ENCODE measurements at places on chromosomes 7 and 10.

- DNase-seq, result no peak
- H3K27ac ChIP-seq, result peak overlapping the region; percentile 31
- peaks cover 73% of the 10 kb centered on the region for H3K4me1 ChIP-seq
- no peaks in the 10 kb centered on the region for H3K36me3 ChIP-seq
Measured at GRCh38 chr10:32953277-32953927, 4.6 kb downstream of the ITGB1 start.

DNA sequence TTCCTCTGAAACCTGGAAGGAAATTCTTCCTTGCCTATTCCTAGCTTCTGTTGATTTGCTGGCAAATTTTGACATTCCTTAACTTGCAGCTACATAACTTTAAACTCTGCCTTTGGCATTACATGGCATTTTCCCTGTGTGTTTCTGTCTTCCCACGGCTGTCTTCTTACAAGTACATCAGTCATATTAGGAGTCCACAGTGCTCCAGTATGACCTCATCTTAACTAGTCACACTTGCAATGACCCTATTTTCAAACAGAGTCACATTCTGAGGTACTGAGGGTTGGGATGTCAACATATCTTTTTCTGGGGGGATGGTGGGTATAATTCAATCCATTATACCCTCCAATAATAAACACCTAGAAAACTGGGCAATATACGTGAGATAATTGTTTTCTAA, 37.4 kb upstream of the EPHB6 start:
- DNase-seq, result no peak
- H3K4me3 ChIP-seq, result no peak overlapping the region
- no peaks in the 10 kb centered on the region for H3K4me1 ChIP-seq
- H3K27me3 ChIP-seq, result no peaks in the 10 kb centered on the region
- H3K36me3 ChIP-seq, result no peaks in the 10 kb centered on the region

- H3K4me1 ChIP-seq, result no peaks in the 10 kb centered on the region
- H3K4me3 ChIP-seq, result no peak overlapping the region
- DNase-seq, result no peak
- H3K36me3 ChIP-seq, result no peaks in the 10 kb centered on the region
- H3K27ac ChIP-seq, result peak overlapping the region; percentile 8
Measured at GRCh38 chr7:20193242-20193777, 23.9 kb downstream of the MACC1 start.

- H3K27me3 ChIP-seq, result no peaks in the 10 kb centered on the region
- H3K36me3 ChIP-seq, result no peaks in the 10 kb centered on the region
- no peak for DNase-seq
- no peak overlapping the region for H3K4me3 ChIP-seq
- no peaks in the 10 kb centered on the region for H3K4me1 ChIP-seq
Measured at GRCh38 chr10:46325021-46325420, 38.2 kb downstream of the ANTXRL start.

GRCh38 chr10:47224546-47225218, 75.3 kb upstream of the GDF10 start:
- H3K27me3 ChIP-seq, result no peaks in the 10 kb centered on the region
- no peaks in the 10 kb centered on the region for H3K36me3 ChIP-seq
- H3K4me3 ChIP-seq, result no peak overlapping the region

DNA sequence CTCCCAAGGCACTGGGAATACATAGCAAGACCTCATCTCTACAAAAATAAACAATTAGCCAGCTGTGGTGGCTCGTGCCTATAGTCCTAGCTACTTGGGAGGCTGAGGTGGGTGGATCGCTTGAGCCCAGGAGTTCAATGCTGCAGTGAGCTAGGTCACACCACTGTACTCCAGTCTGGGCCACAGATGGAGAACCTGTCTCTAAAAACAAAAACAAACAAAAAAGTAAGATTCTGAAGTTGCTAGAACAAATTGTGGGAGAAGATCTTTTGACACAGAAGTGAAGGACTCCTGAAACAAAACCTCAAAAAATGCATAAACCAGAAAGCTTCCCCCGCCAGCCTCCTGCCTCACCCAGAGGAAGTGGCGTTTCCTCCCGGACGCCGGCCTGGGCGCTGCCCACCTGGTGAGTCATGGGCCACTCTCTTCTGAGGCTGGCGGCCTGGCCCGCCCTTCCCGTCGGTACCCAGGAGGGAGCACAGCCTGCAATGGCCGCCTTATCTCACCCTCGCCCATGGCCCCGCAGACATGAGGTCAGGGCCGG, 25.4 kb upstream of the ELN start:
- peaks cover 36% of the 10 kb centered on the region for H3K4me1 ChIP-seq
- H3K27me3 ChIP-seq, result no peaks in the 10 kb centered on the region
- peak overlapping the region; percentile 97 for H3K27ac ChIP-seq
- no peak for DNase-seq

- no peaks in the 10 kb centered on the region for H3K4me1 ChIP-seq
- no peak overlapping the region for H3K4me3 ChIP-seq
- no peaks in the 10 kb centered on the region for H3K27me3 ChIP-seq
- no peak overlapping the region for H3K27ac ChIP-seq
- no peaks in the 10 kb centered on the region for H3K36me3 ChIP-seq
Measured at GRCh38 chr7:90692947-90693346, 96.8 kb downstream of the CDK14 start.

GRCh38 chr10:118237930-118238329, 104.2 kb downstream of the FAM204A start:
- no peak overlapping the region for H3K4me3 ChIP-seq
- no peaks in the 10 kb centered on the region for H3K36me3 ChIP-seq
- H3K27me3 ChIP-seq, result no peaks in the 10 kb centered on the region
- H3K4me1 ChIP-seq, result no peaks in the 10 kb centered on the region
- H3K27ac ChIP-seq, result no peak overlapping the region

DNA sequence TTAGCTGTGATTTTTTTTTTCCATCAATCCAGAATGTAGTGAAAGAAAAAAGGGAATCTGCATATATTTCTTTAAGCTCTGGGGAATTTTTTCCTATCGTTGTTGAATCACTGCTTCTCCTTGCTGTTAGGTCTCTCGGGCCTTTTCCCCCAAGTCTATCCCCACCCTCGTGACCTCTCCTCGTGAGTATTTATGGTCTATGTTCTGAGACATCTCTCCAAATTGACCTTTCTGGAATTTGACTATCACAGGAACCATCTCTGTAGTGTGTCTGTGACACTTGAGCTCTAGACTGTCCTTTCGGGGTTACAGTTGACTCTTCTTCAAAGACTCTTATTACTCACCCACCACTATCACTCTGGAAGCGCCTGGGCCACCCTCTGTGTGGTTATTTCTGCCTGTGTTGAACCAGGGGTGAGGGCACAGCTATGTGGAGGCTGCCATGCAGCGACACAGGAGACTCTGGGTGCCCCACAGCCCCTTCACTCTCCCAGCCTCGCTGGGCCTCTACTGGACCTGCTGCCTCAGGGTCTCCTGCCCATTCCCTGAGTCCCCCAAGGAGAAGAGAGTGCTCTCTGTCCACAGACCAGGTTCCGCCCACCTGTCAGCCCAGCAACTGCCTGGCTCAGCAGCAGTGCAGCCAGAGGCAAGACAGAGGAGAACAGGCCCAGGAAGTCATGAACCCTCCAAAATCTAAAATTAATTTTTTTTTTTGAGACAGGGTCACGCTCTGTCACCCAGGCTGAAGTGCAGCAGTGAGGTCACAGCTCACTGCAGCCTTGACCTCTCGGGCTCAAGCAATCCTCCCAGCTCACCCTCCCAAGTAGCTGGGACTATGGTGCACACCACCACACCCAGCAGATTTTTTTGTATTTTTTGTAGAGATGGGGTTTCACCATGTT, 45.7 kb upstream of the PTPRN2 start:
- DNase-seq, result no peak
- H3K4me3 ChIP-seq, result no peak overlapping the region
- H3K27ac ChIP-seq, result no peak overlapping the region
- H3K36me3 ChIP-seq, result no peaks in the 10 kb centered on the region
- peaks cover 15% of the 10 kb centered on the region for H3K4me1 ChIP-seq

- H3K27ac ChIP-seq, result no peak overlapping the region
- no peak for DNase-seq
- no peaks in the 10 kb centered on the region for H3K27me3 ChIP-seq
- H3K36me3 ChIP-seq, result no peaks in the 10 kb centered on the region
- no peaks in the 10 kb centered on the region for H3K4me1 ChIP-seq
Measured at GRCh38 chr10:77727481-77727880, 89.9 kb upstream of the KCNMA1 start.

DNA sequence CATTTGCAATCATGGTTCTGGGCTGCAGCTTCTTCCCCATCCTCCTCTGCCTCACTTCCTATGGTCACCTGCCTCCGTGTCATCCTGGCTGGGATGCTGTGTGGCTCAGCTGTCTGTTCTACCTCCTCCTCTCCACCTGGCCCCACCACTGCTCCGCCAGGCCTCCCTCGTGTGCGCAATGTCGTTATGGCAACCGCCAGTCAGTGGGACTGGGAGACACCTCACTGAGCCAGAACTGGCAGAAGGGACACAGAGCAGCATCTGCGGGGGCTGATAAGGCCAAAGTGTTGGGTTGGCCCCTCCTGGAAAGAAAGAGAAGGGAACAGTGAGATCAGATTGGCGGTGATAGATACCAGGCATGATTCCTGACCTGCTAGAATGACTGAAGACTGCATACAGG, 527.5 kb downstream of the INHBA start:
- no peaks in the 10 kb centered on the region for H3K27me3 ChIP-seq
- H3K27ac ChIP-seq, result no peak overlapping the region
- no peaks in the 10 kb centered on the region for H3K36me3 ChIP-seq

- DNase-seq, result no peak
- peak overlapping the region; percentile 77 for H3K4me3 ChIP-seq
- H3K27ac ChIP-seq, result no peak overlapping the region
- no peaks in the 10 kb centered on the region for H3K36me3 ChIP-seq
- H3K27me3 ChIP-seq, result no peaks in the 10 kb centered on the region
Measured at GRCh38 chr7:157278791-157279724, 57.7 kb upstream of the DNAJB6 start.

DNA sequence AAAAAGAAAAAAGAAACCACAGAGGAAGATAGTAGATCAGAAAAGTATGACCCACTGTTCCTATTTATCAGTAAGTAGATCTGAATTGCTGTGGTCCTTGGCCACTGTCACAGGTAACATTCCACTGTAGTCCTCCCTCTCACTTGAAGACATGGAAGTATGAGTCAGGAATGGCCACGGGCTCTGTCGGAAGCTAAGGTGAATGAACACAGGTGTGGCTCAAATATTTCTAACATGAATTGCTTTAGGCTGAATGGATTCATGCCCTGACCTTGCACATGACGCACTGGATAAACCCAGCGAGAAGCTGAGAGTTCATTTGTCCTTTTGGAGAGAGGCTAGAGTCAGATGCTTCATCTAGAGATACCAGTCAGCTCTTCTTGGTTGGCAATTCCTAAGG, 224.5 kb upstream of the SP8 start:
- no peak overlapping the region for H3K27ac ChIP-seq
- H3K27me3 ChIP-seq, result no peaks in the 10 kb centered on the region
- no peaks in the 10 kb centered on the region for H3K36me3 ChIP-seq

- H3K4me1 ChIP-seq, result no peaks in the 10 kb centered on the region
- no peak overlapping the region for H3K27ac ChIP-seq
- H3K36me3 ChIP-seq, result no peaks in the 10 kb centered on the region
Measured at GRCh38 chr7:142327628-142328405, 70.0 kb upstream of the PRSS58 start.

- DNase-seq, result no peak
- H3K36me3 ChIP-seq, result no peaks in the 10 kb centered on the region
- no peaks in the 10 kb centered on the region for H3K27me3 ChIP-seq
Measured at GRCh38 chr7:28862595-28863272, 95.4 kb downstream of the TRIL start.

DNA sequence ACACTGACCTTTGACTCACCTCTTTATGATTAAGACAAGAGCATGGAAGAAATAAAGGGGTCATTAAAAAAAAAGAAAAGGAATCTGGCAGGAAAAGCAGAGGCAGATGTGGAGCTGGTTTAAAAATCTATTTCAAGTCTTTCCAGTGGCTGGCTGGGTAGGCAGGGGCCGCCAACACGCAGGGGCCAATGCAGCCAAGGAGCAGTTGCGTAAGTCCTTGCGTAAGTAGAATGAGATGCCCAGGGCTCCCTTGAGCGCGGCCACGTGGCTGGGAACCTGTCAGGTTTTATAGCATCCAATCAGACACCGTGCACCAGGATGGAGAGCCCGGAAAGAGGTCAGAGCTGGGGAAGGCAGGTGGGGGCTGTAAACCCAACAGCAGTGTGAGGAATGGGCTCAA, 123.8 kb upstream of the INSYN2A start:
- H3K4me1 ChIP-seq, result peaks cover 13% of the 10 kb centered on the region
- no peak overlapping the region for H3K27ac ChIP-seq
- no peak overlapping the region for H3K4me3 ChIP-seq
- DNase-seq, result no peak
- no peaks in the 10 kb centered on the region for H3K36me3 ChIP-seq
- no peaks in the 10 kb centered on the region for H3K27me3 ChIP-seq

- H3K4me3 ChIP-seq, result no peak overlapping the region
- H3K36me3 ChIP-seq, result no peaks in the 10 kb centered on the region
- no peak overlapping the region for H3K27ac ChIP-seq
- peaks cover 13% of the 10 kb centered on the region for H3K4me1 ChIP-seq
Measured at GRCh38 chr7:28986765-28987110, 28.6 kb upstream of the TRIL start.

DNA sequence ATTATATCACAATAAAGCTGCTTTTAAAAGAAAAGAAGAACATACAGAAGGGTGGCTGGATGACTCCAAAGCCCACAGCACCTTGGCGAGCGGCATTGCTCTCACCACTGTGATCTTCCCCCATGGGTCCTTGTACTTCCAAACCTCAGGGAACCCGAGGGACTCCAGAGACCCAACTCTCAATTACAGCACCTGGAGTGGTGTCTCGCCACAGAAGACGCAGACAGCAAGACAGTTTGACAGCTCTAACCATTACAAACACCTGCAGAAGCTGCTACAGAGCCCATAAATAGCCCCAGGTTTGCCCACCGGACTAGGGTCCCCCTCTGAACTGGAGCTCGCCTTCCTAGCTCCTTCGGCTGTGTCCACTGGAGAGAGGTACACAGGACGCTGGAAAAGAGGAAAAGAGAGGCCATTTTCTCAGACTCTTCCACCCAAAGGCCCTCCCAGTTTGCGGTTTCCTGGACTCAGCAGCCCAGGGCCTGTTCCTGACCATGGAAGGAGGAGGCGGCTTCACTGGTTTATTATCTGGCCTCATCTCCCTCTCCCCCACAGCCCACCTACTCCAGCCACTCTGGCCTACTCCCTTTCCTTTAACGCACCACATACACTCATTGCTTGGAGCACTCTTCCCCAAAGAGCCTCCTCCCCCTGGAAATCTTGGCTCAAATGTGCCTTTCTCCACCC, 1.9 kb downstream of the PIK3AP1 start:
- no peak for DNase-seq
- no peaks in the 10 kb centered on the region for H3K27me3 ChIP-seq
- H3K4me1 ChIP-seq, result peaks cover 4% of the 10 kb centered on the region
- H3K27ac ChIP-seq, result peak overlapping the region; percentile 11
- H3K4me3 ChIP-seq, result peak overlapping the region; percentile 87

GRCh38 chr10:111984057-111984456, 199.5 kb downstream of the GPAM start:
- H3K27ac ChIP-seq, result no peak overlapping the region
- no peaks in the 10 kb centered on the region for H3K27me3 ChIP-seq
- H3K4me3 ChIP-seq, result no peak overlapping the region
- no peaks in the 10 kb centered on the region for H3K36me3 ChIP-seq

Measured in thoracic aorta (tissue), 2 donors.